Heart left ventricle (tissue), 16 donors: ENCODE measurements at places on chromosomes 5 and 9. TPM values are rescaled to one million over a fixed set of nuclear protein-coding genes. Genes with fewer than 3 reads are reported as not detected.

Gene PCDHB10
- total RNA-seq: 1.1 TPM

Gene FGD3
- total RNA-seq: 7.1 TPM

Gene CD14
- total RNA-seq: 25.8 TPM

Gene LHX3
- total RNA-seq: not detected

GRCh38 chr5:68682400-68683160 is 411.2 kb upstream of the SLC30A5 start:
- no peaks in the 10 kb centered on the region for H3K36me3 ChIP-seq
- DNase-seq: no peak
- no peak overlapping the region for H3K27ac ChIP-seq
- no peaks in the 10 kb centered on the region for H3K27me3 ChIP-seq
- no peak overlapping the region for H3K4me3 ChIP-seq

DNA sequence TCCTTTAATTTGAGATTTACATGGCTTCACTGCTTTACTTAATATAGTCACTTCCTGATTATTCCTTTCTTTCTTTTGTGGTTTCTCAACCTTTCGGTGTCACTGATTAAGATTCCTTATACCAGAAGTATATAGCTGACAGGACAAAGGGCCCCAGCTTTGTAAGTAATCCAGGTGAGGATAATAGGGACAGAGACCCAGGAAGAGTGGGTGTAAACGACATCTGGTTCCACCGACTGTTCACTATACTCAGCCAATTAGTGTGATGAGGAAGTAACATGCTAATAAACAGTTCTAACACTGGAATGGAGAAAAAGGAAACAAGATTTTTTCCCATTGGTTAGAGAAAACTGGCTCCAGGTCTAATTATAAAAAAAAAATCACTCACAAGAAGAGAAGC is 286.3 kb upstream of the EFNA5 start:
- no peak overlapping the region for H3K27ac ChIP-seq
- H3K36me3 ChIP-seq: no peaks in the 10 kb centered on the region
- no peaks in the 10 kb centered on the region for H3K27me3 ChIP-seq
- H3K4me3 ChIP-seq: no peak overlapping the region
- no peak for DNase-seq
- no peaks in the 10 kb centered on the region for H3K4me1 ChIP-seq

- no peak overlapping the region for H3K27ac ChIP-seq
- H3K36me3 ChIP-seq: no peaks in the 10 kb centered on the region
- H3K4me3 ChIP-seq: no peak overlapping the region
- DNase-seq: no peak
Measured at GRCh38 chr9:71626395-71626794, 141.9 kb downstream of the CEMIP2 start.

GRCh38 chr5:82815871-82816270 is 261.3 kb downstream of the TMEM167A start:
- H3K36me3 ChIP-seq: no peaks in the 10 kb centered on the region
- no peak overlapping the region for H3K27ac ChIP-seq
- H3K27me3 ChIP-seq: no peaks in the 10 kb centered on the region
- no peak overlapping the region for H3K4me3 ChIP-seq
- no peak for DNase-seq
- H3K4me1 ChIP-seq: no peaks in the 10 kb centered on the region

- no peak overlapping the region for H3K4me3 ChIP-seq
- no peaks in the 10 kb centered on the region for H3K36me3 ChIP-seq
- H3K27ac ChIP-seq: no peak overlapping the region
- H3K27me3 ChIP-seq: peaks cover 7% of the 10 kb centered on the region
Measured at GRCh38 chr9:98726735-98727134, 18.0 kb upstream of the GABBR2 start.

DNA sequence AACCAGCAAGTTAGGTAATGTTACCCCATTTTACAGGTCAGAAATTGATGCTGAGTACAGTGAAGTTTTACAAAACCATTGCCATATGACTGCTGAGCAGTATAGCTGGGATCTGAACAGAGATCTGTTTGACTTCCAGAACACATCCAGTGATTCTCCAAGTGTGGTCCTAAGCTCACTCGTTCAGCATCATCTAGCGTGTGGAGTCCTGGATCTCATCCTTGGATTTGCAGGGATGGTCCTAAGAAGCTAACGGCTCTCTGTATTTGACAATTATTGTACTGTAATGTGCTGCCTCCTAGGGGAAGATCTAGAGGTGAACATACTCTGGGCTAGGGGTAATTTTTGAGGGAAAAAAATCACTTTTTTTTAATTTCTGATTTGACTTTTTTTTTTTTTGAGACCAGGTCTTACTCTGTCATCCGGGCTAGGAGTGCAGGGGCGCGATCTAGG is 1.4 kb downstream of the SLC26A2 start:
- no peaks in the 10 kb centered on the region for H3K27me3 ChIP-seq
- H3K4me1 ChIP-seq: no peaks in the 10 kb centered on the region
- H3K27ac ChIP-seq: no peak overlapping the region
- no peak overlapping the region for H3K4me3 ChIP-seq
- H3K36me3 ChIP-seq: no peaks in the 10 kb centered on the region

DNA sequence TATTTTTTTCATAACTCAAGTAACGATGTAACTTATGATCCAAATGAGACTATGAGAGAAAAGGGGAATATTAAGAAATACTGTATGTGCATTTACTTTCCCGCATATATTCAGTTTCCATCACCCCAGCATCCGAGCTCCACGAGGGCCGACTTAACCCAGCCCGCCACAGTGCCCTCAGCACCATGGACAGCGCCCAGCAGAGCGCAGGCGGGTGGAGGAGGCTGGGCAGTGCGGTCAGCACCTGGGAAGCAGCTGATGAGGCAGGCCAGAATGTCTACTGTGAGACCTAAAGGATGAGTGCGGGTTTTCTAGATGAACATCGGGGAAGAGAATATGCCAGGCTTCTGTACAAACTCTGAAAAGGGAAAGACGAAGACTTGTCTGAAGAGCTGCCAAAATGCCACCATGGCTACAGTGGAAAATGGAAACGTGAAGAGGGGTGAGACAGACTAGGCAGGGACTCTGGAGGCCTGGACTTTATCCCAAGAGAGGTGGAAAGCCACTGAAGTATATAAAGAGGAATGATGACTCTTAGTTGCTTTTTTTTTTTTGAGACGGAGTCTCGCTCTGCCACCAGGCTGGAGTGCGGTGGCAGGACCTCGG is 34.5 kb upstream of the MED27 start:
- no peaks in the 10 kb centered on the region for H3K27me3 ChIP-seq
- DNase-seq: peak; percentile 58
- H3K4me1 ChIP-seq: no peaks in the 10 kb centered on the region
- H3K36me3 ChIP-seq: no peaks in the 10 kb centered on the region

DNA sequence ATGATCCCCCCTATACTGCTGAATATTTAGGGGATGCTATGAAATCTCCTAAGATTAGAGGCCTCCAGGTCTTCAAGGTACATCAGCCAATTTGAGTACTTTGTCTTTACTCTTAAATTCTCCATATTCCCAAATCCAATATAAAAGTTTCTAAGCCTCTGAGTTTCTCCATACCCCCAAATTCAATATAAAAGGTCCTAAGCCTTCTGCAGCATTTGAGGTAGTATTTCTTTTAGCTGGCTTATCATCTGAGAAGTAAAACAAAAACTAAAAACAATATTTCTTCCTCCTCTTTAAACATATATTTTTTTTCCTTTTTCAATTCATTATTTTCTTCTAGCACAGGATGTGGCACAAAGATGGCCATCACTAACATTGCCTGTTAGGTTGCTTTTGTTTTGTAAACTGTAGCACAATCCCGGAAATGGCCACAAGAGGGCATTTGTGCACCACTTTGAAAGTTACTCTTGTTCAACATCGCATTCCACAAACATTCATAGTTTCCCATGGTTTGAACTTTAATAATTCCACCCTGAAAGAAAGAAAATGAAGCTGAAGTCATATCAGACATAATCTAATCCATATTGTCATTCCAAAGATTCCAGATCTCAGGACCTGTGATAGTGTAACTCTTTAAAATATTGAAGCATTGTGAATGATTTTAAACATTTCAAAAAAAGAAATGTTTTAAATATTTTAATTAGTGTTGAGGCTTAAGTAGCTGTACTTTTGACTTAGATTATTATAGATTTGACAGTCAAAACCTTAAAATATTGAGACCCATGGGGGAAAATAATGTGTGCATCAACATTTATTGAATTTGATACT is 21.0 kb upstream of the SCGB3A2 start:
- H3K27me3 ChIP-seq: no peaks in the 10 kb centered on the region
- no peaks in the 10 kb centered on the region for H3K36me3 ChIP-seq
- H3K27ac ChIP-seq: no peak overlapping the region
- no peak for DNase-seq
- no peak overlapping the region for H3K4me3 ChIP-seq

DNA sequence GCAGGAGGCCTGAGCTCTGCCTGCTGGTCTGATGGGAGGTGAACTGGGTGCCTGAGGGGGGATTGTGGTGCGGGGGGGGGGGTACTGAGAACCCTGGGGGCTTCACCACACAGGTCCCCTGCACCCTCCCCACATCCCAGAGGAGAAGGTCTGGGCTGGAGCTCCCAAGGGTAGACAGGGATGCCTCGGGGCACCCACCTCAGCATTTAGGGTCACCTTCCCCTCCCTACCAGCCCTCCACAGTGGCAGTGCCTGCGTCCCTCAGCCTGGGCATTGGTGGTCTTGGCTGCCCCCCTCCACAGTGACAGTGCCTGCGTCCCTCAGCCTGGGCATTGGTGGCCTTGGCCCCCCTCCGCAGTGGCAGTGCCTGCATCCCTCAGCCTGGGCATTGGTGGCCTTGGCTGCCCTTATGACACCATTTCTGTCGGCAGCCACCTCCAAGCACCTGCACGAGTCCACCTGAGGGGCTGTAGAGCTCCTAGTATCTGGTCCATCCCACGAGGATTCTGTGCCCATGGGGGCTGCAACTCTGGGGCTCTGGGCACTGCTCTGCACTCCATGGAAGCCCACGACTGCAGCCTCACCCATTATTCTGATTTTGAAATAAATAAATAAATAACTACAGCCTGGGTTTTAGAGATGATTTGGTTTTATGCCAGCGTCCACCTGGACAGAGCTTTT is 21.5 kb downstream of the NKD2 start:
- H3K27ac ChIP-seq: no peak overlapping the region
- no peaks in the 10 kb centered on the region for H3K4me1 ChIP-seq
- peak; percentile 33 for DNase-seq
- no peaks in the 10 kb centered on the region for H3K27me3 ChIP-seq

- H3K4me1 ChIP-seq: no peaks in the 10 kb centered on the region
- no peak for DNase-seq
- H3K4me3 ChIP-seq: no peak overlapping the region
- H3K36me3 ChIP-seq: no peaks in the 10 kb centered on the region
- H3K27me3 ChIP-seq: no peaks in the 10 kb centered on the region
Measured at GRCh38 chr5:163696579-163696887, 191.1 kb downstream of the MAT2B start.

GRCh38 chr5:166050531-166050930 is 2240.9 kb upstream of the WWC1 start:
- no peaks in the 10 kb centered on the region for H3K27me3 ChIP-seq
- H3K27ac ChIP-seq: no peak overlapping the region
- no peak for DNase-seq
- H3K36me3 ChIP-seq: no peaks in the 10 kb centered on the region
- no peak overlapping the region for H3K4me3 ChIP-seq
